ENCODE measurements at places on chromosomes 16 and 17. TPM values are rescaled to one million over a fixed set of nuclear protein-coding genes. Genes with fewer than 3 reads are reported as not detected.

AIPL1 gene
- total RNA-seq: not detected

PRSS53 gene
- 3.2 TPM for total RNA-seq

ATP2C2 gene
- total RNA-seq: not detected

KLHL11 gene
- total RNA-seq: 16.0 TPM

DNA sequence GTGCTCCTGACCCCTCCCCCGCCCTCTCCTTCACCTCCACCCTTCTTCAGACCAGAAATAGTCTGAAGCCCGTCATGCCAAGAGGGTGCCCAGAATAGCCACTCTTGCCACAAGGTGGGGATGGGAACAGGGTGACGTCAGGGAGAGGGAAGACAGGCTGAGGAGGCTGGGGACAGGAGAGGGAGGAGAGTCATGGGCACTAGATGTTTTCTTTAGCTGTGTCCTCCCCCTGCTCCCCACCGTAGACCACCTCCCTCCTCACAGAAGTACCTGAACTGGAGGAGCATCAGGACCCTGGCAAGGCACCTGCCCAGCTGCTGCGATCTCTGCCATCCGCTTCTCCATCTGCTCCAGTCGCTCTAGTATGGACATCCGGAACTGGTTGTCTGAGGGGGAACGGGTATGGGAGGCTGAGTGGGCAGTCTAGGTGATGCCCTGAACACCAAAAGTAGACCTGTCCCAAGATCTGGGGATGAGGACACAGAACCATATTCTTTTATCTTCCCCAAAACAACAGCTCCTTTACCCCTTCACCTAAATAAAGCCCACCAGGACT, 6.6 kb upstream of the SPAG7 start:
- no peaks in the 10 kb centered on the region for H3K27me3 ChIP-seq
- no peak for DNase-seq
- no peak overlapping the region for H3K27ac ChIP-seq
- peaks cover 22% of the 10 kb centered on the region for H3K4me1 ChIP-seq
- no peak overlapping the region for H3K4me3 ChIP-seq
- peaks cover 18% of the 10 kb centered on the region for H3K36me3 ChIP-seq

- peak; percentile 88 for DNase-seq
- peak overlapping the region; percentile 79 for H3K4me3 ChIP-seq
- no peaks in the 10 kb centered on the region for H3K36me3 ChIP-seq
- peaks cover 48% of the 10 kb centered on the region for H3K4me1 ChIP-seq
These were observed 1.2 kb upstream of the GLIS2 start for GRCh38 chr16:4314532-4315185.

DNA sequence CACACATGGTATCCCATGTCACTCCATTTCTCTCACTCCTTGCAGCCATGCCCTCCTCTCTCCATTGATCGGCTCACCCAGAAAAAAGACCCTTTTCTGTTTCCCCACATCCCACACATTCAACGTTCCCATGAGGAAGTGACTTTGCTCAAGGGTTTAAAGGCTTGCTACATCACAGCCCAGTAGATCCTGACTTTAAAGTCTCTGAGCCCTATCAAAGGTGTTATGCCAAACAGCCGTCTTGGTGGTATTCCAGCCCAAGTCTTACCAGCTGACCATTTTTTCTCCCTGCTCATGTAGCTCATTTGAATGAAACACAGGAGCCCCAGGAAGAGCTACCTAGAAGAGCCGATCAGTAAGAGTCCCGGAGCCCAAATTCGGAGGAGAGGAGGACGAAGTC, 7.4 kb upstream of the TXNDC11 start:
- no peaks in the 10 kb centered on the region for H3K27me3 ChIP-seq
- H3K27ac ChIP-seq: peak overlapping the region; percentile 25
- H3K4me1 ChIP-seq: peaks cover 8% of the 10 kb centered on the region
- H3K36me3 ChIP-seq: peaks cover 43% of the 10 kb centered on the region

GRCh38 chr16:69925311-69925710, 25.8 kb upstream of the CLEC18A start:
- H3K4me3 ChIP-seq: peak overlapping the region; percentile 60
- H3K36me3 ChIP-seq: peaks cover 2% of the 10 kb centered on the region
- H3K4me1 ChIP-seq: peaks cover 73% of the 10 kb centered on the region
- H3K27ac ChIP-seq: peak overlapping the region; percentile 96
- H3K27me3 ChIP-seq: no peaks in the 10 kb centered on the region

DNA sequence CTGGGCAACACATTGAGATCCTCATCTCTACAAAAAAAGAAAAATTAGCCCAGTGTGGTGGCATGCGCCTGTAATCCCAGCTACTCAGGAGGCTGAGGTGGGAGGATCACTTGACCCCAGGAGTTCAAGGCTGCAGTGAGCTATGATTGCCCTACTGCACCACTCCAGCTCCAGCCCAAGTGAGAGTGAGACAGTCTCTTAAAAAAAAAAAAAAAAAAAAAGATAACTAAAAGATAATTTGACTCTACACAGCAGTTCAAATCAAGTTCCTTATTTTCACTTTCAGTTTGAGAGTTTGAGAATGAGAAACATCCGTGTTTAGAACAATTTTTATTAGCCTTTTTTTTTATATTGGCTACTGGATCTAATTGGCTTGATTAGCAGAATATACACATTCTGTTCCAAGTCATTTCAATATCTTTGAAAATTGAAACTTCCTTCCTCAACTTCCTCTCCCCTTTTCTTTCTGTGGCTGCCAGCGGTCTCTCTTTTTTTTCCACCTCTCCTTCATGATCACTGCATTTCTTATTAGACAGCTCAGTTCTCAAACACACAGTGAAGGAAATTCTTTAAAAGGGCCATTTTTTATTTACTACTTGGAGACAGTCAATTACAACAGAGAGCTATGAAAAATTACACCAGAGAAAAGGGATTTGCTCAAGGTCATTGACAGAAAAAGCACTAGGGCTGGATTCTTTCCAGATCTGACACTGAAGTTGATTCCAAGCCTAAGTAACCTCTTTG, 4.5 kb upstream of the ACSF2 start:
- H3K36me3 ChIP-seq: no peaks in the 10 kb centered on the region
- peak overlapping the region; percentile 85 for H3K27ac ChIP-seq
- no peak for DNase-seq

DNA sequence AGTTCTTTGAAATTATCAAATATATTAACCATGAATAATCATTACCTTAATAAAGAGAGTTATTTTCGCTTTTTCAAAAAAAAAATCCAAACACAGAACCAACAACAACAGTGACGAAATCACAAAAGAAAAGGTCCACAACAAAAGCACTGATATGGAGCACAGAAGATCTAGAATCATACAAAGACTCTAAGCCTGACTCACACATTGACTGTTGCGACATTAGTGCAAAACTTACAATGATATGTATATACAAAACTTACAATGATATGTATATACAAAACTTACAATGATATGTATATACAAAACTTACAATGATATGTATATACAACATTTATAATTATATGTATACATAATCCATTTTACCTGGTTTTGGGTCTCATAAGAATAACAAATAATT, 117.7 kb downstream of the USP22 start:
- H3K4me3 ChIP-seq: no peak overlapping the region
- H3K36me3 ChIP-seq: peaks cover 18% of the 10 kb centered on the region
- peak overlapping the region; percentile 81 for H3K27ac ChIP-seq
- no peak for DNase-seq
- H3K27me3 ChIP-seq: no peaks in the 10 kb centered on the region

DNA sequence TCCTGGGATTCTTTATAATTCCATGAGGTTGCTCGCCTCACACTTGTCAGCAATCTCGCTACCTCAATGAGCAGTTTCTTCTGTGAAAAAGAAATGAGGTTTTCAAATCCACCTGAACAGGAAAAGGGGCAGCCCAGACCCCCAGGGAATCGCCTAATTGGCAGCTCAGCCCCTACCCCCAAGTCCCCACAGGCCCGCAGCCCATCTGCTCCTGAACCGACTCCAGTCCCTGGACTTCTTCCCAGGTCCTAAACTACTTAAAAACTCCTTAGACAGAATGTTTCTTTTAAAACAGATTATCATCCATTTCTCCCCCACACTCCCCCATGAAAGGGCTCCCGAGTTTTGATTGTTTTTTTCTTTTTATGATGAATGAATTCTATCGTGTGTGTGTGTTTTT, 89.8 kb downstream of the PMP22 start:
- H3K27ac ChIP-seq: no peak overlapping the region
- no peak overlapping the region for H3K4me3 ChIP-seq
- peaks cover 7% of the 10 kb centered on the region for H3K27me3 ChIP-seq
- H3K4me1 ChIP-seq: peaks cover 10% of the 10 kb centered on the region

DNA sequence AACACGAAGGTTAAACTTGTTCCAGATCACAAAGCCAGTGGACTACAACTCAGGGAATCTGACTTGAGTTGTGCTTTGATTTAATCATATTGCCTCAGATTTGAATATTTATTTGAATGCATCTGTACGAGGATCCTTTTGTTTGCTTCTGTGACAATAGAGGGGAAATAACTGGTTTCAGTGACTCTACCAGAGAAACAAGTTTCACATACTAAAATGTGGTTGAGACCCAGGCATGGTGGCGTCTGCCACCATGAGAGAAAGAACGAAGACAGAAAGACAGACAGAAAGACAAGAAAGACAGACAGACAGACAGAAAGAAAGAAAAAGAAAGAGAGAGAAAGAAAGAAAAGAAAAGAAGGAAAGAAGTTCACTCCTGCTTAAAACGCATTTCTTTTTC, 24.0 kb downstream of the YWHAE start:
- no peak overlapping the region for H3K4me3 ChIP-seq
- peak overlapping the region; percentile 11 for H3K27ac ChIP-seq
- H3K27me3 ChIP-seq: no peaks in the 10 kb centered on the region
- peaks cover 65% of the 10 kb centered on the region for H3K4me1 ChIP-seq

DNA sequence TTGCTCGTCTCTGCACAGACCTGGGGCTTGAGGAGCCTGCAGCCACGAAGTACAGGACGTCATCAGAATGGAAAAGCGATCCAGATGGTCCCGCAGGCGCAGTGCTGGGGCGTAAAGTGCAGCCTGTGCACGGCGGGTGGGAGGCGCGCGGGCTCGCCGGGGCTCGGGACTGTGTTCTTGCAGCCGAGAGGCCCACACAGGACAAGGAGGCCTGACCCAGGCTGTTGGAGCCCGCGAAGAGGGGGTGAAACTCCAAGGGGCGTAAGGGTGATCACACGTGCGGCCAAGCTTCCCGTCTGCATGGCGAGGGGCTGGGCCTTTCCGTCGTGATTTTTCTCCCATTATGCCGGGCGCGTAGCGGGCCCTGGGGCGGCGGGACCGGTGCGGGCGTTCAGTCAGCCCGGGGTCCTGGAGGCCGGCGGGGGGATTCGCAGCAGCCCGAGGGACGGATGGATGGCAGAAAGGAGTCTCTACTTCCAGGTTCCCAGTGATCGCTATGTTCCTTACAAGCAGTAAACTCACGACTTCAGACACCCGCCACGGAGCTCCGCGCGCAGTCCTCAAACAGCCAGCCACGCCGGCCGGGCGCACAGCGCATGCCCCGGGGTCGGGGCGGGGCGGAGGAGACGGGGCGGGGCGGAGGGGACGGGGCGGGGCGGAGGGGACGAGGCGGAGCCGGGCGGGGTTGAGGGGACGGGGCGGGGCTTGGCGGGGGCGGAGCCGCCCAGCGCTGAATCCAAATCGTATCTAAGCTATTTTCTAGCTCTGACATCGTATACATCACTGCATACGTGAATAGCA, 141.0 kb upstream of the KCNJ18 start:
- peaks cover 28% of the 10 kb centered on the region for H3K4me1 ChIP-seq
- peak; percentile 90 for DNase-seq
- no peaks in the 10 kb centered on the region for H3K36me3 ChIP-seq
- H3K4me3 ChIP-seq: peak overlapping the region; percentile 80

DNA sequence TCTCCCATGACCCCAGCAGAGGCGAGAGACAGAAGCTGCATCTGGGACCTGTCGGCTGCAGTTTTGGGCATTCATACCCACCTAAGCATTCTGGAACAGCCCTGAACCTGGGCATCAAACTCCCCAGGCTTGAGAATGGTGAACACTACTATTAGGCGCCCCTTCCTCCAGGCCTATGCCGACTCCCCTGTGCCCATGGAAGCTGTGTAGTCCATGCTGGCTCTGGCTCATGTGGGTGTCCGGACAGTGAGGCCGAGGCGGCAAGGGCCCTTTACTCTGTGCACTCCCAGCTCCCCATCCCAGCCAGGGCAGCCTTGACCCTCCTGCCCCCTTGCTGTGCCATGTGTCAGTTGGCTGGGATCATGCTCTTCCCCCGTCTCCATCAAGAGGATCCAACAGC, 89.0 kb upstream of the TOB1 start:
- DNase-seq: peak; percentile 80
- H3K4me3 ChIP-seq: no peak overlapping the region
- H3K27ac ChIP-seq: peak overlapping the region; percentile 73
- peaks cover 39% of the 10 kb centered on the region for H3K4me1 ChIP-seq
- H3K27me3 ChIP-seq: no peaks in the 10 kb centered on the region

DNA sequence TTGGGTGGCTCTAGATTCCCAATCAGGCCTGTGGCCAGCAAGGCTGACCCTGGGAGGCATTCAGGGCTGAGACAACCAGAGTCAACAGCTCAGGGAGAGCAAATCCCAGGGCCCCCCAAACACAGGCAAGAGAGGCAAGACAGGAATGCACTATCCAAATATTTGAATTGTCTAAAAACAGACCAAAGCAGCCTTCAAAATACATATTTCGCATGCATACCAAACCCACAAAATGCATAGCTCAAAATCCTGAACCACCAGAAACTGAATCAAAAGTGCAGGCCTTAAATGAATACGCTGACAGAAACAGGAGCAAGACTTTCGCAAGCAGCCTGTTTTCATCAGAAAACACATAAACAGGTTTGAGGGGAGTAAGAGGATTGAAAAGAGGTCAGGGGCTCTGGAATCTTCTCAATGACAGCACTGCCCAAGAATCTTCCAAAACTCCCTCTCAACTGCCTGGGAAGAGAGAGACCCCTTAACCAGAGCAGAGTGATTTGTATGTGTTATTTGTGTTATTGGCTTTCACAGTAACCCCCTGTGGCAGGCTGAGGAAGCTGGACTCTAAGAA, 213.6 kb upstream of the CDH5 start:
- DNase-seq: no peak
- peak overlapping the region; percentile 94 for H3K27ac ChIP-seq
- peaks cover 57% of the 10 kb centered on the region for H3K4me1 ChIP-seq
- H3K36me3 ChIP-seq: no peaks in the 10 kb centered on the region
- H3K27me3 ChIP-seq: no peaks in the 10 kb centered on the region

GRCh38 chr17:15081008-15081407, 184.1 kb downstream of the PMP22 start:
- H3K36me3 ChIP-seq: no peaks in the 10 kb centered on the region
- H3K27me3 ChIP-seq: peaks cover 13% of the 10 kb centered on the region
- peak; percentile 23 for DNase-seq
- peaks cover 15% of the 10 kb centered on the region for H3K4me1 ChIP-seq
- H3K27ac ChIP-seq: no peak overlapping the region

GRCh38 chr16:89324056-89325010, 106.8 kb downstream of the ZNF778 start:
- peaks cover 94% of the 10 kb centered on the region for H3K4me1 ChIP-seq
- H3K27ac ChIP-seq: peak overlapping the region; percentile 92
- peaks cover 2% of the 10 kb centered on the region for H3K36me3 ChIP-seq
- DNase-seq: no peak

- H3K27ac ChIP-seq: no peak overlapping the region
- peaks cover 4% of the 10 kb centered on the region for H3K4me1 ChIP-seq
- H3K4me3 ChIP-seq: no peak overlapping the region
- no peaks in the 10 kb centered on the region for H3K27me3 ChIP-seq
- DNase-seq: no peak
These were observed 6.9 kb upstream of the VPS53 start for GRCh38 chr17:721540-721937.
